PC-9 (cell line): ENCODE measurements at places on chromosomes 12 and 14.

- DNase-seq: no peak
These were observed 1089.3 kb downstream of the SLC16A7 start for GRCh38 chr12:60684988-60685655.

- no peak for DNase-seq
These were observed 44.4 kb upstream of the PELI2 start for GRCh38 chr14:56073799-56074198.

DNA sequence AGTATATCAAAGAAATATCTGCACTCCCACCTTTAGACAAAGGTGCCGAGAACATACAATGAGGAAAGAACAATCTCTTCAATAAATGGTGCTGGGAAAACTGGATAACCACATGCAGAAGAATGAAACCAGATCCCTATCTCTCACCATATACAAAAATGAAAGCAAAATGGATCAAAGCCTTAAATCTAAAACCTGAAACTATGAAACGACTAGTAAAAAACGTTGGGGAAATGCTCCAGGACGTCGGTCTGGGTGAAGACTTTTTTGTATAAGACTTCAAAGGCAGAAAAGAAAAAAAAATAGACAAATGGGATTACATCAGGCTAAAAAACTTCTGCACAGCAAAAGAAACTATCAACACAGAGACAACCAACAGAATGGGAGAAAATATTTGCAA, 83.8 kb downstream of the PPM1A start:
- no peak for DNase-seq

DNA sequence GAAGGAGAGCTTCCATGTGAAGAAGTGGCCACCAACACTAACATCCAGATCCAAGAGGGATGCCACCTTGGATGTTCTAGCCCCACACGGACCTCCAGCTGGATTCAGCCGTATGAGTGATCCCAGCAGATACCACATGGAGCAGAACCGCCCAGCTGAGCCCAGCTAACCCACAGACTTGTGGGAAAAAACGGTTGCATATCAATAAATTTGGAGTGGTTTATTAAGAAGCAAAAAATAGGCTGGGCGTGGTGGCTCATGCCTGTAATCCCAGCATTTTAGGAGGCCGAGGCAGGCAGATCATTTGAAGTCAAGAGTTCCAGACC, 11.9 kb upstream of the IFT81 start:
- DNase-seq: no peak

GRCh38 chr12:2689393-2689792, 105.4 kb upstream of the FKBP4 start:
- no peak for DNase-seq

- DNase-seq: no peak
These were observed 21.7 kb downstream of the SMCO2 start for GRCh38 chr12:27468241-27468640.

DNA sequence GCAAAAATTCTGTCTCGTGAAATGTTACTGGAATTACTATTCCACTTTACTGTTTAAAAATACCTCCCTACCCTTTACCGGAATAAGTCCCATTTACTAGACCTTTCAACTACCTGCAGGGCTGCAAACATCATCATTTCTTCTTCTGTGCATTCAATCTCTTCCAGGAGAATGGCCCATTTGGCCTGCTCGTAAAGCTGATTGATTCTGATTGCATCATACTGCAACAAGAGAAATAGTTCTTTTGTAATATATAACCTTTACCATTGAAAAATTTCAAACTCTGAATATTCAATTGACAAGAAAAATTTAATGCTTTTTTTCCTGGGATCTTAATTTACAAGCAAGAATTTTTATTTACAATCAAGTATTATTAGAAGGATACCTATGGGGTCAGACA, 72.4 kb downstream of the FERMT2 start:
- no peak for DNase-seq

DNA sequence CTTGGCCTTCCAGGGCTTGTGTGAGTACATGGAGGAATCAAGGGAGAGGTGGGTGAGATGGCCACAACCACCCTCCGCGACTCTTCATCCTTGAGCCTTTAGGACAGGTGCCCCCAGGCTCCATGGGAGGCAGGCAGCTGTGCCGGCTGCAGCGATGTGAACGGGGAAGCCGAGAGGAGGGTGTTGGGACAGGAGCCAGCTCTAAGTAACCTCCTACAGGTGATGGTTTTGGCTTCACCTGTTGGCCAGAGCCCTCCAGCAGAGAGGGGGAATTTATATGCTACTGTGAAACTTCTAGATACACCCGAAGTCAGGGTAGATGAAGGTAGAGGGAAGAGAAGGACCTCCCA, 132.2 kb upstream of the HIF1A start:
- DNase-seq: no peak

DNA sequence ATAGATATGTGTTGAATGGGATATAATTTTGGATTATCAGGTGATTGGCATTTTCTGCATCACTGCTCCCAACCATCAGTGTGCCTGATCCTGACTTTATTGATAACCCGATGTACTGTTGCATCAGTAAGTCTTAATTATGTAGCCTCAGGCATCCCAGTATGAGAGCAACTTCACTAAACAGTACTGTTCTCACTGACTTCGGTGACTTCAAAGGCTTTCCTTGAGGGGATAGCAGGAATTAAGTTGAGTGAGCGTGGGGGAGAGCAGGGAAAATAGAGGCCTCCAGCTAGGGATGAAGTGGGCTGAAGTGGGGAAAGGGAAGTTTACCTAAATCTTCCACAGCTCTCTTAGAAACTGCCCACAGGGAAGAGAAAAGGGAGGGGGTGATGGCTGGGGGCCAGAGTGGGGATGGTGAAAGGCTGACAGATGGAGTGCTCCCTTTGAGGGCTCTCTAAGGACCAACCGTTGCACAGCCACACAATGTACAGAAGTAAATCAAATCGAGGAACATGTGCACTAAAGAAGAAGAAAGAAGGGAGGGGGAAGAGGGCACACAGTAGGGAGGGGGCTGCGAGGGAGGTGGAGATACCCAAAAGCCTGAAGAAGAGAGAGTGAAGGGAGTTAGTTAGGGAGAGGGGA, 10.7 kb upstream of the NEUROD4 start:
- DNase-seq: no peak

DNA sequence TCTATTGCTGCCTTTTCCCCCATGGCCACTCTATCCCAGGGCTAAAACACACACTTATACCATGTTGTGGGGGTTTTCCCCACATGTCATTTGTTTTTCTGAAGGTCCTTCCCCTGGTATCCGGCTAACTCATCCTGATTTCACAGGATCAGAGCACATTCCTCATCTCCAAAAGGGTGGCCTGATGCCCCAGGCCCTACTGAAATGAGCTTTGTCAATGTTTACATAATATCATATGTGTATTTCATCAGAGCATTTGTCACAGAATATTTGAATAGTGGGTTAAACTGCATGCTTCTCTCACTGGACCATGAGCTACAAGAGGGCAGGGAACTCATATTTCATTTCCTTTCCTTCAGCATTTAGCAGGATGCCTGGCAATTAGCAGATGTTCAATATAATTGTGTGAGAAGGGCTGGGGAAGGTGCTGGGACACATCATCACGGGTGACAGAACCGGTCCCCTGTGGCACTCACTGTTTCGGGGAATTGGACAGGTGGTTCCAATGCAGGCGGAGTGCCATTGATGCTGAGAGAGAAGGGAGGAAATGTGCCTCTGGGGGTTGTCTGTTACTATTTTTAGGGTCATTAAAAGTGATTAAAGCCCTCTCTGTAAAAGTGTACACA, 26.8 kb downstream of the EMP1 start:
- DNase-seq: peak; percentile 95

GRCh38 chr14:101233021-101233366, 328.3 kb upstream of the DIO3 start:
- no peak for DNase-seq

DNA sequence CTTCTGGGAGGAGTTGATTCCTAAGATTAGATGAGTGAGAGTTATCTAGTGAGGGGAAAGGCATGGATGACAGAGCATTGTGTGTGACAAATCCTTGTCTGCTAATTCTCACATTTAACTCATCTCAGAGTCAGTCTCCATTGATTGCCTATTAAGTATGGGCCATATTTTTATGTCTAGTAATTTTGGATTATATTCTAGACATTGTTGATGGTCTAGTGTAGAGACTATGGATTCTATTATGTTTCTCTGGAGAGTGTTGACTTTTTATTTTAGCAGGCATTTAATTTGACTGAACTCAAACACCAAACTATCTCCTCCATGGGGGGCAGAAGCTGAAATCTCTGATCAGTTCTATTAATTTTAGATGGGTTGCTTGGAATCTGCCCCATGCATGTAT, 114.4 kb downstream of the CACNA1C start:
- DNase-seq: no peak
